ENCODE measurements at places on chromosomes 5 and 9. TPM values are rescaled to one million over a fixed set of nuclear protein-coding genes. Genes with fewer than 3 reads are reported as not detected.
A peak's percentile ranks its signal among the peaks of the same experiment; 100 is the strongest.

GRCh38 chr5:175870820-175871447 lies 444 bp upstream of the CPLX2 start:
- no peaks in the 10 kb centered on the region for H3K27me3 ChIP-seq
- H3K36me3 ChIP-seq: peaks cover 4% of the 10 kb centered on the region
- no peak overlapping the region for H3K27ac ChIP-seq
- H3K4me3 ChIP-seq: peak overlapping the region; percentile 81
- no peak for DNase-seq

- H3K27ac ChIP-seq: no peak overlapping the region
- no peak for DNase-seq
- no peaks in the 10 kb centered on the region for H3K27me3 ChIP-seq
- no peaks in the 10 kb centered on the region for H3K4me1 ChIP-seq
- no peak overlapping the region for H3K4me3 ChIP-seq
Measured at GRCh38 chr5:89303033-89303480, 420.1 kb upstream of the MEF2C start.

DNA sequence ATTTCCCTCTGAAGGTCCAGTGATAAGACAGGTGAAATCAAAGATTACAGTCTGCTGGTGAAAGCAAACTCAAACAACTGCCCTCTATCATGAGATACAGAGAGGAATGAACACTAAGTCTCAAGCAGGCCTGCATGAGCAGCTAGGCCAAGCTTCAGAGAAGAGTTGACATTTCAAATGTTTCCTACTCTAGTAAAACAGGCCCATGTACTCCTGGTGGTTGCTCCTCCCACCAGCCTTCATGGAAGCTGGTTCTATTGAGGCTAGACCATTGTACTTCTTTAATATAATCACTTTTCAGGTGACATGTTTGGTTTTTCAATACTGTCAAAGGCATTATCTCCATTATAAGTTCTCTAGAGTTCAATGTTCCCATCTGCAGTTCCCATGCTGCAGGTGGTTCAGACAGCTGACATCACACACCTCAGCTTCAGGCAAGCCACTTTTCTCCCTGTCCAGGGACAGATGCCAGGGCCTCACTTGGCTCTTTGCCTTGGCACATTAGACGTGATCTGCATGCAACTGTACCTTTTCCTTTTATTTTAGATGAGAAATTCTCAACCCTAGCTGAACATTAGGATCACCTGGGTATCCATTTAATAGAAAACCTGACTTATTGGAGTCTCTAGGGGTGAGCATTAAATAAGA lies 89.8 kb downstream of the PIK3R1 start:
- H3K4me1 ChIP-seq: no peaks in the 10 kb centered on the region
- no peak for DNase-seq
- peaks cover 4% of the 10 kb centered on the region for H3K27me3 ChIP-seq
- no peaks in the 10 kb centered on the region for H3K36me3 ChIP-seq
- H3K4me3 ChIP-seq: no peak overlapping the region

- H3K36me3 ChIP-seq: peaks cover 2% of the 10 kb centered on the region
- no peaks in the 10 kb centered on the region for H3K27me3 ChIP-seq
- no peak for DNase-seq
- no peak overlapping the region for H3K27ac ChIP-seq
- H3K4me1 ChIP-seq: no peaks in the 10 kb centered on the region
Measured at GRCh38 chr9:133951265-133951664, 40.9 kb downstream of the VAV2 start.

- no peaks in the 10 kb centered on the region for H3K27me3 ChIP-seq
- H3K36me3 ChIP-seq: no peaks in the 10 kb centered on the region
- H3K4me3 ChIP-seq: peak within 1 kb of the TSS; percentile 91
Measured at GRCh38 chr9:91423785-91424402, at the start of gene NFIL3. NFIL3 (minus strand) TSS chr9:91423832; CDS start chr9:91410734, 13,098 bp downstream.

GRCh38 chr5:120466341-120467006 lies 2.4 kb downstream of the PRR16 start:
- H3K27ac ChIP-seq: no peak overlapping the region
- peaks cover 4% of the 10 kb centered on the region for H3K27me3 ChIP-seq
- peaks cover 16% of the 10 kb centered on the region for H3K4me1 ChIP-seq
- no peaks in the 10 kb centered on the region for H3K36me3 ChIP-seq

DNA sequence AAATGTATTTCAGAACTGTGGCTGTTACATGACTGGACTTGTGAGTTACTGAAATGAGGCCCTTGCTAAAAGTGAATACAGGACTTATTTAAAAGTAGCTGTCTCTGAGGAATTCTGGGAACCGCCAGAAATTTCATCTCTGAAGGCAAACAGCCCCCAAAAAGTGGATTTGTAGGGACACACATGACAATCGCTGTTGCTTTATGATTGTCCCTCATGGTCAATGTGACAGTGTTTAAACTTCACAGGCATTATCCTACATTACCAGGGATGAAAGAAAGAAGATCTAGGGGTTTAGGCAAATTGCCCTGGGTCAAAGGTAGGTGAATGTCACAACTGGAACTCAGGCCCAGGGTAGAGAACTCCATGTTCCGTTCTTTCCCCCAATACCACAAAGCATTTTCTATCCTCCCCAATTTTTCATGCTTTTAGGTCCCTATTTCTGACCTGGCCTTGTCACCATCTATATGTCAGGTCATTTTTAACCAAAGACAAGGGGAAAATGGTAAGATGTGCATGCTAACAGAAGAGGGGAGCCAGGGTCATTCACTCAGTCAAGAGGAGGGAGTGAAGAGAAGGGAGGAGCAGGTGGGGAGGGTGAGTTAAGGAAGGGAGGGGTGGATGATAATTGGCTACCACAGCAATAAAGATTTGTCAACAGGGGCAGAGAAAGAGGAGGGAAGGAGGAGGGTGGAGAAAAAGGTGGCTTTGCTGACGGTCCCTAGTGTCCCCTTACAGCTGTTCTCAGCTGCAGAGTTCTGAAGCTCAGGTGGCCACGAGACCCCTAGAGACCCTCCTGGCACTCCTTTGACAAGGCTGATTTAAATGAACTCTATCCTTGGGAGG lies 57.8 kb upstream of the GLRX start:
- H3K4me1 ChIP-seq: peaks cover 91% of the 10 kb centered on the region
- no peaks in the 10 kb centered on the region for H3K36me3 ChIP-seq
- no peak overlapping the region for H3K4me3 ChIP-seq
- H3K27ac ChIP-seq: peak overlapping the region; percentile 96

GRCh38 chr9:7265181-7265580 lies 507.4 kb downstream of the KDM4C start:
- H3K4me3 ChIP-seq: no peak overlapping the region
- no peak overlapping the region for H3K27ac ChIP-seq
- no peaks in the 10 kb centered on the region for H3K4me1 ChIP-seq
- H3K36me3 ChIP-seq: no peaks in the 10 kb centered on the region
- DNase-seq: no peak
- H3K27me3 ChIP-seq: no peaks in the 10 kb centered on the region

GRCh38 chr9:89342948-89343347 lies 24.6 kb downstream of the SECISBP2 start:
- H3K27ac ChIP-seq: no peak overlapping the region
- no peak for DNase-seq
- H3K36me3 ChIP-seq: peaks cover 9% of the 10 kb centered on the region

GRCh38 chr9:89523948-89524347 lies 26.0 kb upstream of the SEMA4D start:
- peaks cover 9% of the 10 kb centered on the region for H3K27me3 ChIP-seq
- peaks cover 13% of the 10 kb centered on the region for H3K4me1 ChIP-seq
- H3K36me3 ChIP-seq: no peaks in the 10 kb centered on the region
- no peak for DNase-seq
- no peak overlapping the region for H3K4me3 ChIP-seq

DNA sequence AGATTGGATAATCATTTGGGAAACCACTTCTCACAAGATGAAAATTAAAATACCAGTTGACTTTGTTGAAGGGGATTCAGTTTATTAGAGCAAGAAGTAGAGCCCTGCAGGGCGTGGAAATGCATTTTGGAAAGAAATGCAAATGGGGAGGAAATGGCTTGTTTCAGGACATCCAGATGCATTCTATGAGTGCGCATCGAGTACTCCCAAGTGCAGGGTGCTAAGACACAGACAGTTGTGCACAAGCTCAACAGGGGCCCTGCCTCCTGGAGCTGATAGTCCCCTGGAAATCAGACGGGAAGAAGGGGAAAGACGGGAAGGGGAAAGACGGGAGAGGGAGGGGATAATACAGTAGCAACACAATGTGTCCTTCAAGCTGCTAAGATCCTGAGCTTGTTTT lies 64.0 kb downstream of the NSUN2 start:
- no peak overlapping the region for H3K4me3 ChIP-seq
- no peaks in the 10 kb centered on the region for H3K36me3 ChIP-seq
- no peak overlapping the region for H3K27ac ChIP-seq

DNA sequence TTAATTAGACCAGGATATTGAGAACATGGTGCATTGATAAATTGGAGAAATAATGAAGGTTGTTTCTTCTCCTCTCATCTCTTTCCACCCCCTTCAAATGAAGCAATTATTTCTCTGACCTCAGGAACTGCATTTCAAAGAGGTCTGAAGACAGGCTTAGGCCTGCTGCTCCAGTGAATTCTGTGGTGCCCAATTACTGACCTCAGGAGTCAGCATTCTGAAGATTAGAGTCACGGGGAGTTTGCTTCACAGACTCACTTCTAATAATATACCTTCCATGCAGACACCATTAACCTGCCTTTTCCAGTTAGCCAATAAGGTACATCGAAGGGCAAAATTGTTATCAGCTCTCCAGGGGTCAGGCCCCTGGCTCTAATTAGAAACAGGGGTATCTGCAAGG lies 270.9 kb downstream of the GAS1 start:
- no peaks in the 10 kb centered on the region for H3K27me3 ChIP-seq
- DNase-seq: no peak
- H3K27ac ChIP-seq: no peak overlapping the region
- H3K36me3 ChIP-seq: no peaks in the 10 kb centered on the region
- H3K4me1 ChIP-seq: no peaks in the 10 kb centered on the region

DNA sequence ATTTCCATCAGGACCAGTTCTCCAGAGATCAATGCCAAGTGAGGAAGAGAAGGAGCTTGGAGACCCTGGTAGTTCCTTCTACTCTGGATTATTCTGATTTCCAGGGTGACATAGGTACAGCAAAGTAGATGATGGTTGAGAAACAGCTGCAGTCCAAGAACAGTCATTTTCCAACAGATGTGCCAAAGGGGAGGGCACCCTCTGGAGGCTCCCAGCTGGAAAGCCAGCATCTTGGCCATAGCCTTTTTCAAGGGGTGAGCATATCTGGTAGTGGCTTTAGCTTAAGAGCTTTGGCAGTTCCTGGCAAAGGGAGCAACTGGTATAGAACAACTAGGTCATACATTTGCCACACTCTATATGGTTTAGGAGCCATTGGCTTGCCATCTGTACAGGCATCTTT lies 492.7 kb downstream of the RASEF start:
- H3K27ac ChIP-seq: no peak overlapping the region
- no peak for DNase-seq
- H3K4me3 ChIP-seq: no peak overlapping the region
- no peaks in the 10 kb centered on the region for H3K27me3 ChIP-seq

GRCh38 chr5:151800532-151800931 lies 28.8 kb downstream of the G3BP1 start:
- no peaks in the 10 kb centered on the region for H3K4me1 ChIP-seq
- no peak overlapping the region for H3K4me3 ChIP-seq
- no peak overlapping the region for H3K27ac ChIP-seq
- no peak for DNase-seq

- peaks cover 30% of the 10 kb centered on the region for H3K4me1 ChIP-seq
- peak overlapping the region; percentile 59 for H3K4me3 ChIP-seq
- no peak for DNase-seq
- H3K27me3 ChIP-seq: no peaks in the 10 kb centered on the region
- no peaks in the 10 kb centered on the region for H3K36me3 ChIP-seq
Measured at GRCh38 chr9:92189782-92190535, 74.7 kb upstream of the SPTLC1 start.

GRCh38 chr5:7415123-7415522 lies 19.2 kb downstream of the ADCY2 start:
- no peak for DNase-seq
- H3K27me3 ChIP-seq: no peaks in the 10 kb centered on the region
- H3K27ac ChIP-seq: no peak overlapping the region
- H3K4me3 ChIP-seq: no peak overlapping the region
- H3K36me3 ChIP-seq: no peaks in the 10 kb centered on the region

- H3K4me1 ChIP-seq: peaks cover 11% of the 10 kb centered on the region
- H3K4me3 ChIP-seq: no peak overlapping the region
- no peaks in the 10 kb centered on the region for H3K36me3 ChIP-seq
- H3K27me3 ChIP-seq: no peaks in the 10 kb centered on the region
Measured at GRCh38 chr9:34929506-34930102, 28.5 kb upstream of the PHF24 start.

DNA sequence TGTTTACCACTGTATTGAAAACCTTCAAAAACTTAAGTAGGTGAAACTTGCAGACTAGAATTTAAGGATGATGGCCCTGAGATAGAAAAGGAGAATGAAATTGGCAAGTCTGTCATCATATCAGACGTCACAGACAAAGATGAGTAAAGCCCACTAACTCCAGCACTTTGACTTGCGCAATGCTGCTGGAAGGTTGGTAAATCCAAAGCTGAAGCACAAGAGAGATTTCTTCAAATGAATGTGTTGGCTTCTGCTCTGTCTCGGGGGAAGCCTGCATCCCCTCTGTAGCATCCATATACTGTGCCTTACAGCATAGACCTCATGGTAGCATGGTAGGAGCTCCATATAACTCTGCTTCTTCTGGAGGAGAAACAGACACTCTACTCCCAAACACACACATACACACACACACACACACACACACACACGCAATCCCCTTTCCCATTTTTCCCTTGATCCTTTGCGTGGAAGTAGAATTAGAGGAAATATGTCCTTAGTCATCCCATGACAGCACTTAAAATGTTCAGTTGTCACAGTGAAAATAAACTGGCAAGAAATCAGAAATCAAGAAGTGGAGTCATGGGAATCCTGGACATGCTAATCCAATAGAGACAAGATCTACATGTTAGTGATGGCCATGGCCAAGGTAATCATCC lies 241.5 kb downstream of the NR3C1 start:
- no peaks in the 10 kb centered on the region for H3K36me3 ChIP-seq
- H3K27me3 ChIP-seq: no peaks in the 10 kb centered on the region
- no peak overlapping the region for H3K27ac ChIP-seq
- H3K4me1 ChIP-seq: peaks cover 20% of the 10 kb centered on the region
- peak; percentile 16 for DNase-seq

GRCh38 chr9:38339087-38339486 lies 53.4 kb upstream of the ALDH1B1 start:
- no peaks in the 10 kb centered on the region for H3K36me3 ChIP-seq
- peaks cover 11% of the 10 kb centered on the region for H3K4me1 ChIP-seq
- no peak overlapping the region for H3K27ac ChIP-seq
- H3K27me3 ChIP-seq: peaks cover 21% of the 10 kb centered on the region
- H3K4me3 ChIP-seq: no peak overlapping the region
- DNase-seq: no peak

FOXE1 gene
- total RNA-seq: not detected

HSPA9 gene
- total RNA-seq: 735 TPM

NUTM2F gene
- 0.07 TPM for total RNA-seq

PRSS3 gene
- not detected for total RNA-seq
